ENCODE measurements at places on chromosomes 16 and 17.

- DNase-seq: peak; percentile 20
Measured at GRCh38 chr16:84199861-84200260, 8.9 kb downstream of the ADAD2 start.

GRCh38 chr16:1778200-1779179, 3.9 kb downstream of the SPSB3 start:
- no peak for DNase-seq

- no peak for DNase-seq
Measured at GRCh38 chr16:57055671-57056070, 36.7 kb upstream of the CPNE2 start.

- no peak for DNase-seq
Measured at GRCh38 chr16:75789237-75789636, 62.9 kb upstream of the CPHXL start.

DNA sequence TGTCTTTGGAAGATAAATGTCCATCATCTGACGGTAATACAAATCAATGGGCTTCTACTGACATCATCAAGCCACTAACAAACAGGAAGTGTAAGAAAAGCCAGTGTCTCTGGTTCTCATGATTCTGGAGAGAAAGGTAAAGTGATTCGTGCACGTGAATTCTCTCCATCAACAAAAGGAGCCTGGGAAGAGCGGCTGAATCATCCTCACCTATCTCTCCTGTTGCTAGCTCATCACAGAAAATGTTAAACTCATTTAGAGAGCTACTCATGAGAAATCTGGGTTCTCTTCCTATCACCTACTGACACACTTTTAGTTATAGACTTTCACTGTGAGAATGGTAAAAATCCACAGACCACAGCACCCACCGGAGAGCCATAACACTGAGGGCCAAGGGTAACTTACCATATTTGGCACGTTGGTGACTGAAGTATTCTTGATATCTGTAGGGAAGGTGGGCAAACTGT, 70.3 kb downstream of the CREBBP start:
- no peak for DNase-seq

DNA sequence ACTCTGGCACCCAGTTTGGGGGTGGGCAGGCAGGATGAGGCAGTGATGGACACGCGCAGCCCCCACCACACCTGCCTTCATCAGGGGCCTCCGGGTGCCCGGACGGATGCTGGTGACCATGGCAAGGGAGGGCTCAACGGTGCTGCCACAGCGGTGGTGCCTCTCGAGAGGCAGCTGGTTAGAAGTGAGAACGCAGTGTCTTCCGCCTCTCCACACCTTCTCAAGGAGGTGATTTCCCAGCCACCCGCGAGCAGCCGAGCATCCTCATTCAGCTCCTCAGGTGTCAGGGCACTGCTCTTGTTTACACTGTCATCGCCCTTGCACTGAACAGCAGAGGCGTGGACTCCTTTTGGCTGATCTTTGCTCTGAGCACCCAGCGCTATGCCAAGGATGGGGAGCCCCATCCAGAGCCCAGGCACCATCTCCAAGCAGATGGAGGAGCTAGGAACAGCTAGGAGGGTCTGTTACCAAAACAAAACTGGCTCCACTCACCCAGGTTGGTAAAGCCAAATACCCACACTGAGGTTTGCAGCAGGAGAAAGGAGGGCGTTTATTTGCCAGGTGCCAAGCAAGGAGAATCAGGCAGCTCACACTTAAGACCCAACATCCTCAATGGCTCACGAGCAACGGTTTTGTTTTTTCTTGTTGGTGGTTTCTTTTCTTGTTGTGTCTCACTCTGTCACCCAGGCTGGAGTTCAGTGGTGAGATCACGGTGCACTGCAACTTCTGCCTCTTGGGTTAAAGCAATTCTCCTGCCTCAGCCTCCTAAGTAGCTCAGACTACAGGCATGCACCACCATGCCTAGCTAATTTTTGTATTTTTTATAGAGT, 174.3 kb upstream of the TNRC6C start:
- DNase-seq: no peak

DNA sequence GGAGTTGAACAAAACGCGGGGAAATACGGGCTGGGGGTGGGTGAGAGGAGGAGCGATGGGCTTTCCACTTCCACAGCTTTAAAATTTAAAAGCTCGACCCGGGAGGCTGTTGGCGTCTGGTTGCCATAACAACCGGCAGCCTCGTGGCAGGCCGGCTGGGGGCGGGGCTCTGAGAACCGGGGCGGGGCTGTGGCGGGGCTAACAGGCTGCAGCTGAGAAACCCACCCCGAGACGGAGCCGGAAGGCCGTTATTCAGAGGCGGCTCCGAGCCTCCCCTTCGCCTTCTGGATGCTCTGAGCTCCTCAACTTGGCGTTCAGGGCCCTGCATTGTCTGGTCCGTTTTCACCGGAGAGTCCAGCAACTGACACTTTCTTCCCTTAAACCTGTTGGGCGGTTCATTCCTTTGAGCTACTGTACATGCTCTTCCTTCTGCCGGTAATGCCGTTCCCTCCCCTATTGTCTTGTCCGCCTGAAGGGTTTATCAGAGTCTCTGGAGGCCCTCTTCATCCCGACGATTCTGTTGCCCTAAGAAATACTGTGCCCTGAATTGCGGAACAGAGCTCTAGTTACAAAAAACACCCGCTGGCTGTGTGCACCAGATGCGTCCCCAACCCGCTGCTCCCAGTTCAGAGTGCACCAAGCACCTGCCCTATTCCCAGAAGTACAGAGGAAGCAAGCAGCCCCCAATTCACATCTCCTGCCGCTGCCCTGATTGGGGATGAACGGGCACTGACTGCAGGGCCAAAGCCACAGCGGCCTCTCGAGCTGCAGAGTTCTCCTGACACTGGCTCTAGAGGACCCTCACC, 596 bp downstream of the DNAAF8 start:
- peak; percentile 69 for DNase-seq

DNA sequence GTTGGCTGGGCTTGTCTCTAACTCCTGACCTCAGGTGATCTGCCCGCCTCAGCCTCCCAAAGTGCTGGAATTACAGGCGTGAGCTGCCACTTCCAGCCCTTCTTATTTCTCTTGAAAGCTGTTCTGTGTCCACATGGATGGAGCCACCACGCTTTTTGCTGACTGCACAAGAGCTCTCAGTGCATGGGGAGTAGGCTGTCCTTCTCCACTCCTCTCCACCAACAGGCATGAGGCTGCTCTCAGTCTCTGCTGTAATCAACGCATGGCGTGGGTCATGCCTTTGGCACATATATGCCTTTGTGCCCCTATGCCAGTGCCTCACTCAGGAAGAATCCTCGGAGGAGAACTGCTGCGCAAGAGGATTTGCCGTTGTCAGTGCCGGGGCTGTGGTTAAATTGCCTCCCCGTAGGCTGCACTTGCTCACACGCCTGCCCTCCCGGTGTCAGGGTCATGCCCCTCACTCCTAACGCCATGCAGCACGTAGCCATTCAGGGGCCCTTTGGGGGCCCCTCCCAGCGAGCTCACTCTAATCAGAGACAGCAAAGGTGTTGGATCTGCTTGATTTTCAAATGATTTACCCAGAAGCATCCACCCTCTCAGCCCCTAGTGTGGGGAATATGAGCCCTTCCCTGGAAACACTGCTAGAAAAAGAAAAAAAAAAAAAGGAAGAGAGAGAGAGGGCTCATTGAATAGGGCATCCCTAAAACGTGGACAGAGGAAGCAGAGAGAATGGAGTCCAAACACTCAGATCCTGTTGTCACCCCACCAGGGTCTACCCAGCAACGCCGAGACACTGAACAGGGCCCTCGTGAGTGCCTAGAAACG, 47.5 kb upstream of the ZCCHC14 start:
- DNase-seq: no peak

- DNase-seq: no peak
Measured at GRCh38 chr16:14069818-14070217, 1.3 kb upstream of the MRTFB start.

DNA sequence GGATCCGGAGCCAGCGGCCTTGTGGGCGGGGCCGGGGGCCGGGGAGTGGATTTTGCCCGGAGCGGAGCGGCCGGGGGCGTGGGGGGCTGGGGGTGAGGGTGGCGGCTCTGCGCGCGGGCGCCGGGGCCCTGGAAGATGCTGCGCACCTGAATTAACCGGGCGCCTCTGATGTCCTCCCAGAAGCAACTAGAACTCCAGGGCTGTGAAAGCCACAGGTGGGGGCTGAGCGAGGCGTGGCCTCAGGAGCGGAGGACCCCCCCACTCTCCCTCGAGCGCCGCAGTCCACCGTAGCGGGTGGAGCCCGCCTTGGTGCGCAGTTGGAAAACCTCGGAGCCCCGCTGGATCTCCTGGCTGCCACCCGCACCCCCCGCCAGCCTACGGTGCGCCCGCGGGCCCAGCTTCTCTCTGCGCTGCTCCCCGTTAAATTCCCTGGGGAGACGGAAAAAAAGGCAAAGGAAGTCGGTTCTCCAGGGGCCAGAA, 549 bp downstream of the SLC26A11 start:
- DNase-seq: peak; percentile 43

DNA sequence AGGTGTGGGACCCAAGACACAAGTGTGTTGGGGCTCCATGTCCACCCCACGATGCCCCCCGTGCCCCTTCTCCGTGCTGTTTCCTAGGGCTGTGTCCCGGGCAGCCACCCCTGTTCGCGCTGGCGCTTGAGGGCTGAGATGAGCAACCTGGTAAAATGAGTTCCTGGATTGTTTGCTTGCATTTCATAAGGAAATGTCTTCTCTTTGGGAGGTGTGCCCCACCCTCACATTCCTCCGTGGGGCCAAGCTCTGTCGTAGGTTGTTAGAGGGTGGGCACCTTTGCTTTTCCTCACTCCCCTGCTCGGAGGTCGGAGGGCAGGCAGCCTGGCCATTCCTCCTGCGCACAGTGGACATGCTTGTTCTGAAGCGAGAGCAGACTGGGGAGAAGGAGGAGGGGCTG, 171.3 kb upstream of the CHMP6 start:
- DNase-seq: no peak

DNA sequence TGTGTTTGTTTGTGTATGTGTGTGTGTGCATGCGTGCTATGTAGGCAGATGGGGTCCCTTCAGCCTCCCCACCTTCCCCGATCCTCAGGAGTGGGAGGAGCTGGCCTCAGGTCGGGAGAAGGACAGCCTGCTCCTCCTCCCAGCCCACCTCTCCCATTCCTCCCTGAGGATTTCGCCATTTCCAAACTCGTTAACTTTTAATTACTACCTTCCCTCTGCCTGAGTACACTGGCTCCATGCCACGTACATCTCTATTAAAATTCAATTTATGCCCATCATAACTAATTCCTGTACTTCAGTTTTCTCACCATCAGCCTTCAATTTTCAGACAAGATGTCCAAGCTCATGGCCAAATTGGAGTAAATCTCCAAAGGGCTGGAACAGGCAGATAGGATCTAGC, 148.6 kb downstream of the SDK2 start:
- no peak for DNase-seq

- DNase-seq: peak; percentile 69
Measured at GRCh38 chr17:29042679-29043538, at the start of gene PIPOX. TSS of gene PIPOX (plus strand) at chr17:29043141. CDS start at chr17:29043226, 85 bp downstream.

- no peak for DNase-seq
Measured at GRCh38 chr16:67430977-67431774, at the start of gene HSD11B2. TSS of gene HSD11B2 (plus strand) at chr16:67431121. CDS start at chr16:67431249, 128 bp downstream.

- no peak for DNase-seq
Measured at GRCh38 chr16:83878838-83879237, 20.1 kb upstream of the MLYCD start.

- no peak for DNase-seq
Measured at GRCh38 chr17:67200727-67201301, 44.2 kb downstream of the HELZ start.

DNA sequence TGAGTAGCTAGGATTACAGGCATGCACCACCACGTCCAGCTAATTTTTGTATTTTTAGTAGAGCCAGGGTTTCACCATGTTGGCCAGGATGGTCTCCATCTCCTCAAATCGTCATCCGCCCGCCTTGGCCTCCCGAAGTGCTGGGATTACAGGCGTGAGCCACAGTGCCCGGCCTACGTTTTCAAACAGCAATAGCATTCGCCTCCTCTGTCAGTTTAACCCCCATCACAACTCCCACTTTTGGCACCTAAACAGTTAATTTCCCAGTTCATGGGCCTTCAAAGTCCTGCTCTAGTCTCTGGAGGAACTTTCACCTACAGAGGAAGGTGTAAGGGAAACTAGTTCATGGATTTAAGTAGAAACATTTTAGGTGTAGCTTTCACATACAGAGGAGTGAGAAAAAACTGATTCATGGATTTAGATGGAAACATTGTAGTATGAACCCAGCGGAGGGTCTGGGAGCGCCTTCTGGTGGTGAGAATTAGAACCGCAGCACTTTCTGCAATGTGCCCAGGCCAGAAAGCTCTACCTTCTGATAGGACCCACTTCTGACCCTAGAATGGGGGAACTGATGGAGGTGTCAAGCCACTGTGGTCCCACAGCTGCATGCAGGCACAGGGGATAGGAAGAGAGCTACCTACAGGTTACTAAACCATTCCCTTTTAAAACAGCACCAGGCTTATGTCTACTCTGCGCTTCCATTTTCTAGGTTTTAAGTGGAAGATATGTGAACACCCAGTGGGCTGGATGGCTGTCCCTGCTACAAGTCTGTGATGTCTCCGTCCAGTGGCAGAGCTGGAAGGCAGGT, 12.0 kb upstream of the MEOX1 start:
- DNase-seq: peak; percentile 54

- no peak for DNase-seq
Measured at GRCh38 chr16:57383276-57384247, 11.3 kb downstream of the CX3CL1 start.

GRCh38 chr17:73954951-73955350, 248.5 kb upstream of the RPL38 start:
- no peak for DNase-seq

DNA sequence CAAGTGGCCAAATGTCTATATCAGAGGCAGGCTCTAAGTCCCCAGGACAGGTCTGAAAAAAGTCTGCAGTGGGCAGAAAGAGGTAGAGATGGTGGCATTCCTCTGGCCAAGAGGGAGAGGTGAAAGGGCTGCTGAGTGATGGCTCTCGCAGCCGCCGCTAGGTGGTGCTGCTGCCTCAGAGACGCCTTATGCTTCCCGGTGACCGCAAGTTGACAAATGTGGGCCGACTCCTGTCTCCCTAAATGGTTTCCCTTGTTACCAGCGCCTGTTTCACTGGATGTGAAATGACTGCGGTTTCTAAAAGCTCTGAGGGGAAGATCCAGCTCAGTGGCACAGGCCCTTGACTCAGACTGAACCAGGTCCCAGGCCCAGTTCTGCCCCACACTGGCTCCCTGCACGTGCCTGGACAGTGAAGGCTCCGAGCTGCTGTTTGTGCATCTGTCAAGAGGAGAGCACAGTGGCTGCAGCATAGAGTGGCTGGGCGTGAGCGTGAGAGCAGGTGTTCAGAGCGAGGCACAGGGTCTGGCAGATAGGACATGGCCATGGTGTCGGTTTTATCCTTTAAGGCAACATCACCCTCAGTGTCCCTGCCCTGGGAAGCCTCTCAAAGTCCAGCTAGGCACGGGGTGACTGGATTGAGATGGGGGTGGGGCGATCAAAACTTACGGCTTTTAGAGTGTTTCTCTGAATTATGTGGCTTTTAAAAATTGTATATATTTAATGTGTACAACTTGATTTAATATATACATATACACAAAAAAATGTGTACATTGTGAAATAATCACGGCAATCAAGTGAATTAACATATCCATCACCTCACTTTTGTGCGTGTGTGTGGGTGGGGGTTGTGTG, 19.9 kb downstream of the CLEC16A start:
- DNase-seq: peak; percentile 50
